Thoracic aorta (tissue), 2 donors: ENCODE measurements at places on chromosomes 2 and 18.

GRCh38 chr2:54624591-54625071 is 98.8 kb upstream of the EML6 start:
- no peak overlapping the region for H3K4me3 ChIP-seq
- H3K36me3 ChIP-seq = peaks cover 41% of the 10 kb centered on the region
- H3K27ac ChIP-seq = peak overlapping the region; percentile 42
- no peaks in the 10 kb centered on the region for H3K4me1 ChIP-seq
- no peak for DNase-seq
- H3K27me3 ChIP-seq = no peaks in the 10 kb centered on the region

GRCh38 chr2:18833941-18834340 is 244.6 kb upstream of the NT5C1B start:
- peaks cover 53% of the 10 kb centered on the region for H3K4me1 ChIP-seq
- no peak overlapping the region for H3K27ac ChIP-seq

- no peaks in the 10 kb centered on the region for H3K4me1 ChIP-seq
- no peak overlapping the region for H3K4me3 ChIP-seq
- no peak overlapping the region for H3K27ac ChIP-seq
- DNase-seq = no peak
- H3K27me3 ChIP-seq = peaks cover 5% of the 10 kb centered on the region
These were observed 12.0 kb downstream of the ONECUT2 start for GRCh38 chr18:57447154-57447621.

DNA sequence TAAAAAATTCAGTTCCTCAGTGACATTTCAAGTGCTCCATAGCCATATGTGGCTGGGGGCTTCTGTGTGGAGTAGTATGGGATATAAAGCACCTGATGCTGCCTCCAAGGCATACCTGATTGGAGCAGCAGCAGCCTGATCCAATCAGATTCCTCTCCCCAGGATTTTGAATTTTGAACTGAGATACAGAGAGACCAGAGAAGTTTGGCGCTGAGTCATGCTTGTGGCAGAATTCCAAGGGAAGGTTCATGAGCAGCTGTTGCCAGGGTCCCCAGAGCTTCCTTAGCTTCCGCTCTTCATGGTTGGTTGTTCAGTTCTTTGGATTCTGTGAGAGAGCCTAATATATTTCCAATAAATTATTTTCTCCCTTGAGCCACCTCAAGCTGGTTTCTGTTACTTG is 29.0 kb upstream of the CFAP36 start:
- no peak overlapping the region for H3K4me3 ChIP-seq
- no peaks in the 10 kb centered on the region for H3K27me3 ChIP-seq
- no peaks in the 10 kb centered on the region for H3K4me1 ChIP-seq
- no peaks in the 10 kb centered on the region for H3K36me3 ChIP-seq
- DNase-seq = no peak

DNA sequence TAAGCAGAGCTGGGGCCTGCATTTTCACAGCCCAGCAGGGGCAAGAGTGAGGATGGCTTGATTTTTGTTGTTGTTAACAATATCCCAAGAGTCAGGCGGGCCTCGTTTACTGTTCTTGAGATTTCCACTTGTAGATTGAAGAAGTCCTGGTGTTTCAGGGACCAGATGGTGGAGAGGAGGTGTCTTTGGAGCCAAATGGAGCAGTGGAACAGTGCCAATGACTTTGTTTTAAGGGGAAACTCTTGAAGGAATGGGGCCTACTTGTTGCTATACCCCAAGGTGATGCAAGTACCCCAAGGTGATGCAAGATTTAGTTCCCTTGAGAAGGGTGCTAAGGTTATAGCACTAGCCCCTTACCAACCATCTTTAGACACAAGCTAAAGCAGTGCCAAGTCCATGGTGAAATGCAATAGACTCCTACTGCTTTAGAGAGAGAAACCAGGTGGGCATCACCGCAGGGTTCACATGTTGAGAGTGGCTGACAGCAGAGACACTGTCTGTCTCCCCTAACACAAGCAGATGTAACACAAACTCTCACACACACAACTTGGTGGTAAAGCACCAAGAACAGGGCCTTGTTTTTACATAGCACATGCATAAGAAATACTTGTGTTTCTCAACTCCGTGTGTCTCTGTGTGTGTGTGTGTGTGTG is 44.0 kb downstream of the HK2 start:
- no peak overlapping the region for H3K4me3 ChIP-seq
- no peaks in the 10 kb centered on the region for H3K27me3 ChIP-seq
- H3K4me1 ChIP-seq = no peaks in the 10 kb centered on the region
- no peak overlapping the region for H3K27ac ChIP-seq
- peaks cover 27% of the 10 kb centered on the region for H3K36me3 ChIP-seq

- no peak for DNase-seq
- no peaks in the 10 kb centered on the region for H3K36me3 ChIP-seq
- no peak overlapping the region for H3K4me3 ChIP-seq
- H3K27ac ChIP-seq = no peak overlapping the region
These were observed 307.6 kb upstream of the CDH20 start for GRCh38 chr18:61025596-61025995.

DNA sequence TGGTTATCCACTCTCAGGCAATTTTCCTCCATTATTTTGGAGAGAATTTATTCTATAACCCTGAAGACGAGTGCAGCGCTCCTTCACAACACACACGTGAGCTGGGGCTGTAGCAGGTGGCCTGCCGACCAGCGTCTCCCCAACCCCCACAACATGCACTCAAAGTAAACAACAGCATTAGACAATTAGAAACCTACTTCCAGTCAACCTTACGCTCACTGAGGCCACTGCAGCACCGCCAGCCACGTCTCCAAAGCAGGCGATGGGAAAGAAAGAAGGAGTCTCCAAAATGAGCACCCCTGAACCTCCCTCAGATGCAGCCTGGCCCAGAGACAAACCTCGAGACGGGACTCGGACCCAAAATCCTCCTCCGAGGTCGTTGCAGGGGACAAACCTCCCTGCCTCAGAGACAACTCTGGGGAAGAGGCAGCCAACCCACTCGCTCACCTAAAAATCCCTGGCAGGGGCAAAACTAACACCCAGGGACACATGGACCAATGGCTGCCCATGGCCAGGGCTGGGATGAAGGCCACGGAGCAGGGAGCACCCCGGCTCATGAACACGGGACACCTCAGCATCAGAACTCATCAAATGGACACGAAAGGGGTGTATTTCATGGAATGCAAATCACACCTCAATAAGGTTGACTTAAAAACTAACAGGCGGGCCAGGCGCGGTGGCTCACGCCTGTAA is 2.6 kb downstream of the SLC66A2 start:
- H3K27ac ChIP-seq = no peak overlapping the region
- H3K4me1 ChIP-seq = peaks cover 14% of the 10 kb centered on the region
- no peaks in the 10 kb centered on the region for H3K36me3 ChIP-seq
- no peaks in the 10 kb centered on the region for H3K27me3 ChIP-seq

DNA sequence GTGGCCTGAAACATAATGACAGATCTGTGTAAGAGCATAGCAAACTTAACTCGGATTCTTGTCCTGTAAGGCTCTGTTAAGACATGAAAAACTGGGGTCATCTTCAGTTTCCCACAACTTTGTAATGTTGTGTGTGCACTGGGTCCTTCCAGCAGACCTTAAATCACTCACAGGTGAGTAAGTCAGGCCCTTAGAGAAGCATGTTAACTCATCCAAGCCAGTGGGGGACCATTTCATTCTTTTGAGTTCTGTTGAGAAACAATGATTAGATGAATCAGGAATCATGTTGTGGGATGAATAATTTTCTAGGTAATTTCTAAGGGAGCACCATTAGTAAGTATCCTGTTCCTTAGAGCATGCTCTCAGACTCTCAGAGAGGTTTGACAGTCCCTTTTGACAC is 167.1 kb downstream of the ESCO1 start:
- no peaks in the 10 kb centered on the region for H3K36me3 ChIP-seq
- no peak overlapping the region for H3K4me3 ChIP-seq
- H3K27ac ChIP-seq = no peak overlapping the region
- no peaks in the 10 kb centered on the region for H3K27me3 ChIP-seq
- H3K4me1 ChIP-seq = no peaks in the 10 kb centered on the region

DNA sequence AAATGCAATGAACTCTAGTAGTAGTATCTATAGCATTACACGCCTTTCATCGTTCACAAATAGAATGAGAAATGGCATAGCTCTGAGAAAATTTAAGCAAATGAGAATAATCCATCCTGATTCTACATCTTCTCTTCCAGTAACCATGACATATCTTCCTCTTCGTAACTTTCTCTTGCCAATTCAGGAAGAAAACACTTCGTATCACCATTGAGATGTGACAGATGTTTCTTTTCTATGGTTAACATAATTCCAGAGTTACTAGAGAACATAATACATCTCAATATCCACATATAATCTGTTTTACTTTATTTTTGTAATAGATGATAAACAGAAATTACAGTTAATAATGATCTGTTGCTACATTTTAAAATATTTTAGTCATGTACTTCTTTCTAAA is 1527.4 kb downstream of the LRP1B start:
- H3K36me3 ChIP-seq = no peaks in the 10 kb centered on the region
- H3K27ac ChIP-seq = no peak overlapping the region
- DNase-seq = no peak
- no peaks in the 10 kb centered on the region for H3K4me1 ChIP-seq
- no peaks in the 10 kb centered on the region for H3K27me3 ChIP-seq
- H3K4me3 ChIP-seq = no peak overlapping the region

GRCh38 chr2:109212836-109213563 is 84.0 kb downstream of the SH3RF3 start:
- H3K27me3 ChIP-seq = no peaks in the 10 kb centered on the region
- H3K4me1 ChIP-seq = peaks cover 78% of the 10 kb centered on the region
- DNase-seq = no peak
- H3K27ac ChIP-seq = no peak overlapping the region
- H3K36me3 ChIP-seq = no peaks in the 10 kb centered on the region

DNA sequence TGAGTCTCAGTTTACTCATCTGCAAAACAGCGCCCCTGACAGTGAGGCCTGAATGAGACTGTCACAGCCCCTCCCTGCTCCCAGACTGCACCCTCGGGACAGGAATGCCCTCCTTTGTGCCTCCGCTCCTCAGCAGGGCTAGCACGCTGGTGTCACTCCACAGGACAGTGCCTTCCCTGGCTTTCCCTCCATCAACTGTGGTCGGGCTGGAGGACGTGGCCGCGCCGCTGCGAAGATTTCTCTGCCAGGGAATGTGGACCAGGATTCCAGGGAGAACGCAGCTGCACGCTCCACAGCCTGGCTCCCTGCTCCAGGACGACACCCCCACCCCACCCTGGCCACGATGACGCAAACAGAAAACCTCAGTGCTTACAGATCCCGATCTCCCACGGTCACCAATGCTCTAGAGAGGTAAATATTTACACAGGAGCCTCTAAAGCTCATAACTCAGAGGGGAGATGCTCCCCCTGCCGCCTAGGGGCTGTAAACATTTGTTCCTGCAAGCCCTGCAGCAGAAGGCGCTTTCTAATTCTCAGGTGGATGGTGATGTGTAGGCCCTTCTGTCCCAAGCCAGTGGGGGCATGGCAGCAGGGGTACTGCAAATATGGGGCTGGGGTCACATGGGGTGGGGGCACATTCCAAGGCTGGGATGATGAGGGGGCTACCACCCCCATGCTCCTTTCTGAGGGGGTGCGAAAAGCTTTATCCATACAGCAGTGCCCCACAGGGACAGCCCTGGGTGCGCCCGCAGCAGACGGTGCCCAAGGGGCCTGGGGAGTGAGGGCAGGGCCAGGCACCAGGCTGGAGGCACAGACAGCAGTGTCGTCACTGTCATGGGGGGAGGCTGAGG is 12.4 kb downstream of the HS6ST1 start:
- no peak overlapping the region for H3K27ac ChIP-seq
- H3K4me1 ChIP-seq = peaks cover 16% of the 10 kb centered on the region
- H3K36me3 ChIP-seq = no peaks in the 10 kb centered on the region
- H3K27me3 ChIP-seq = no peaks in the 10 kb centered on the region
- DNase-seq = no peak
- no peak overlapping the region for H3K4me3 ChIP-seq

DNA sequence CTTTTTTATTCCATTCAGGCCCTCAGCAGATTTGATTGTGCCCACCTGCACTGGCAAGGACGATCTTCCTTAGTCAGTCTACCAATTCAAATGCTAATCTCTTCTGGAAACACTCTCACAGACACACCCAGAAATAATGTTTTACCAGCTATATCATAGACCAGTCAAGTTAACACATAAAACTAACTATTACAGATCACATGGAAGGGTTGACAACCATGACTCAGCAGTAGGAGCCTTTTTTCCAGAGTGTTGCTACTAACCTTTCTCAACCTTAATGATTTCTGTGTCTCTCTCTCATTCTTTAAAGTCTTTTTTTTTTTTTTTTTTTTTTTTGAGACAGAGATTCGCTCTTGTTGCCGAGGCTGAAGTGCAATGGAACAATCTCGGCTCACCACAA is 143.5 kb upstream of the MSH6 start:
- peaks cover under 1% of the 10 kb centered on the region for H3K4me1 ChIP-seq
- H3K36me3 ChIP-seq = no peaks in the 10 kb centered on the region
- H3K27ac ChIP-seq = no peak overlapping the region

DNA sequence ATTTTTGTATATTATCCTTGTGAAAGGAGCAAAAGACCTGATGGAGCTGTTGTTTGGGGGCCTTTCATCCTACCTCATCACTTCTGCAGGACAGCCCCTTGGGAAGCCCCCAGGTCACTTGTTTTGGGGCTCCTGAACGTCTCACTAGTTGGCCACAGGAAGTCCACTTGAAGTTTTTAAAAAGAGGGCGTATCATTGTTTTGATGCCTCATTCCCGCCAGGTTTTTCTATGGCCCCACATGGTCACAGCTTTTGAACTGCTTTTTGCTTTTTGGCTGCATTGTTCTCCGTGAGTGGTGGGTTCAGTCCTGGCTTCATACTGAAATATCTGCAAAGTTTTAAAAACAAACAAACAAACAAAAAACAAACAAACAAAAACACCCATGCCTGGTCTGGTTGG is 216.3 kb downstream of the PRKCE start:
- H3K4me3 ChIP-seq = no peak overlapping the region
- H3K36me3 ChIP-seq = no peaks in the 10 kb centered on the region
- no peak for DNase-seq
- no peaks in the 10 kb centered on the region for H3K27me3 ChIP-seq
- H3K4me1 ChIP-seq = no peaks in the 10 kb centered on the region
